Ovary (tissue), 10 donors: ENCODE measurements at places on chromosomes 7 and 10.

GRCh38 chr7:19051767-19052375 lies 65.6 kb downstream of the TWIST1 start:
- no peak for DNase-seq

DNA sequence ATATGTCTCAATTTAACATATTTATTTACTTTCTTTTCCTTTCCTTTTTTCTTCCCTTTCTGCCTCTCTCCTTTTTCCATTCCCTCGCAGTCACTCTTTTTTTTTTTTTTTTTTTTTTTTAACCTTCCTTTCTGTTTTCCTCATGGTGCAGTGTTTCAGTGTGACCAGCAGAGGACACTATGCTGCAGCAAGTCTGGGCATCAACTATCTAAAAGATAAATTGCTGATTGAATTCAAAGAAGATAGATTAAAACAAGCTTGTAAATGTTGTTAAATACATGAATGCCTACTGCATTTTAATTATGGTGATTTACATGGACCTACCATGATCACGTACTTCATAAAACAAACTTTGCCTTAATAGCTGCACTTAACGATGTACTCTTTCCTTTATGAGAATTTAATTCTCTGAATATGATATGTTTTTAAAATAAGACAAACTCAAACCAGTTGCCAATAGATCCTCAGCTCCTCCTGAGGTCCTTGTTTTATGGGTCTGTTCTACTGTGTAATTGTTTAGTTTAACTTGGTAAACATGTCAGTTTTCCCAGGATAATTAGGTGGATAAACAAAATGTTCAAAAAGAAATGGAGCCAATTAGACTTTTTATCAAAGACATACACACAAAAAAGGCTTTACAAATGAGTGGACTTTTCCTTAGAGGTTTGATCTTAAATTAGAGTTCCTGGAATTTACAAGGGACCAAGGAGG lies 101.0 kb upstream of the AGR3 start:
- DNase-seq: peak; percentile 23

DNA sequence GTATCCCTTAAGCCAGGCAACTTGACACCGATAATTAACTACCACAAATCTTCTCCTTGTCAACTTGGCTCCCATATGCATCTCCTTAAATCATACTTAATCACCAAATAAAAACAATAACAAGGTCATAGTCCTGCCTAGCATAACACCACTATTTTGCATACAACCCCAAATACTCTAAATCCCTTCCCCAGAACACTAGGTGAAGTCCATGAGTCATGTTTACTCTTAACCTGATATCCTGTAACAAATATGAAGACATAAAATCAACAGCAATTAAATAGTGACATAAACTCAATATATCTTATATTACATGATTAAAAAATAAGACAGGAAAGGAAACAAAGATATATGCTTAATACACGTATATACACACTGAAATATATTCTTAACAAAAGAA lies 362.0 kb downstream of the ETV1 start:
- DNase-seq: no peak

- no peak for DNase-seq
Measured at GRCh38 chr7:66952343-66953043, 31.5 kb downstream of the TMEM248 start.
